ENCODE measurements at places on chromosomes 7 and 10.
A peak's percentile ranks its signal among the peaks of the same experiment; 100 is the strongest.

DNA sequence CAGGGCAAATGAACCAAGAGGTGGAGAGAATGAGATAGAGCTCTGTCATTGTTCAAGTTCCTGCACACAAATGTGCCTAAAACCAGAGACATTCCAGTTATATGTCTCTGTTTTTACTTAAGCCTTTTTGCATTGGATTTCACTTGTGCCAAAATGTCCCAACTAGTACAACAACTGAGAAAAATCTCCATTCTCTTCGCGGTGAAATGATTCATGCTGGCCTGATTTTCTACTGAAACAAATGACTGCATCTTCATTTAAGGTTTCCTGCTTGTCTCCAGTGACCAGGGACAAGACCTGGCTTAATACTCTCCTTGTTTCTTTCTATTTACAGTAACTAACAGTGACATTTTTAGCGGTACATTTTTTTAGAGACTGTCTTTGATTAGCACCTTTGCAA lies 714.9 kb downstream of the KCNMA1 start:
- DNase-seq, result no peak

DNA sequence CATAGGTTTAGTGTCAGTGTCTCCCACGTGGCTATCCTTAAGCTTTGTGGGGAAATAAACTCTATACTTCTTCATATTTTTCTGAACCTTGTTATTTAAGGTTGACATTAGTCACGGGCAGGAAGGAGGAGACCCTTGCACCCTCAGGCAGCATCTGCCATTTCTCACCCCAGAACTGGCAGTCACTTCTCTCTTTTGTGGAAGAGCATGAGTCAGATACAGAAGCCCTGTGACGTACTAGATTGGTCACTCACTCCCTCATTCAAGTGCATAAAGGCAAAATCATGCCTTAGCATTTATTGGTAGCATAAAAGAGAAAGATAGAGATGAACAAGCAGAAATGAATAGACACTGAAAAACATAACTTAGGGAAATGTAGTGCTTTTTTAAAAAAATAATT lies 206.0 kb upstream of the MDFIC start:
- DNase-seq, result no peak

GRCh38 chr7:140435252-140435895 lies 31.5 kb downstream of the RAB19 start:
- no peak for DNase-seq

GRCh38 chr7:77459311-77459726 lies 43.2 kb upstream of the GSAP start:
- no peak for DNase-seq

GRCh38 chr10:122113161-122113944 lies 124.4 kb downstream of the TACC2 start:
- DNase-seq, result peak; percentile 77

DNA sequence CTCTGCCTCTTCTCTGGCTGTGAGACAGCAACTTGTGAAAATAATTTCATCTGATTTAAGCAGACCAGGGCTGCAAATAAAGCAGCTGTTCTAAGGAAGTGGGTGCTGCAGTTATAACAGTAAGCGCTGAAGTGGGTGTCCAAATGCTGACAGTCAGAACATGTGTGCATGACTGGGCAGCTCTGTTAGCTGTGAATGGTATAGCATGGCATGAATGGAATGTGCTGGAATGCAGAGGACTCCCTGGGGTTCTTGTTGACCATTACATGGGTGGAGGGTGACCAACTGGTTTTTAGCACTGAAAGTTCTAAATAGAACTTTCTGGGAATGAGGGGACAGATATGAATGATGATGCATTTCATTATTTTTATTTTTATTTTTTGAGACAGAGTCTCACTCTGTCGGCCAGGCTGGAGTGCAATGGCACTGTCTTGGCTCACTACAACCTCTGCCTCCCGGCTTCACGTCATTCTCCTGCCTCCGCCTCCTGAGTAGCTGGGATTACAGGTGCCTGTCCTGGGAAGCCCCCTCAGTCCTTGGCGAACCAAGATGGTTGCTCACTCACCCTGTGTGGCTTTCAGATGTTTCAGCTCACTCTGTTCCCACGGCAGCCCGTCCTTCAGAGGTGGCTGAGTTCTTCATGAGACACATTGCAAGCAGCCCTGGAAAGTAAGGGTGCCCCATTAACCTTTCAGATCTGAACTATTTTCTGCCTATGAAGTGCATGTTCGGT lies 319.8 kb upstream of the PHYHIPL start:
- peak; percentile 87 for DNase-seq

DNA sequence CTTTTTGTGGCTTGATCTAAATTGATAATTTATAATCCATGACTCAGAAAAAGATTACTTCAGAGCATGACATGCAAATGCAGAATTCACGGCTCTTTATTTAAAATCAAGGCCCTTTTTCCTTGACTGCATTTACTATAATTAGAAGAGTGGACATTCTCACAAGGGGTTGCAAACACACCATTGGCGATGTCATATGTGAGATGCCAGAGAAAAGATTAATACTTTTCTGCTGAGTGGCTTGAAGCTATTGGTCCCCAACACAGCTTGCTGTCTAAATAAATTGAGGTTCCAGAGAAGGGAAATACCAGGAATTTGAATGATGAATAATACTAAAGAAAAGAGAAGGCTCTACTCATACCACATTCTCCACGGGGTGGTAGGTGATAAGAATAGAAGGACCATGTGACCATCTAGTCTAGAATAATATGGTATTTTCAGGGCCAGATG lies 78.7 kb upstream of the ARID5B start:
- no peak for DNase-seq
